Activated CD8-positive, alpha-beta memory T cell treated with anti-CD3 and anti-CD28 coated beads, Interleukin-2, amount 10 ng/mL, durations not matched to agents 7 days and 5 days (primary cell): ENCODE measurements at places on chromosomes 2 and 18. TPM values are rescaled to one million over a fixed set of nuclear protein-coding genes. Genes with fewer than 3 reads are reported as not detected.

DNA sequence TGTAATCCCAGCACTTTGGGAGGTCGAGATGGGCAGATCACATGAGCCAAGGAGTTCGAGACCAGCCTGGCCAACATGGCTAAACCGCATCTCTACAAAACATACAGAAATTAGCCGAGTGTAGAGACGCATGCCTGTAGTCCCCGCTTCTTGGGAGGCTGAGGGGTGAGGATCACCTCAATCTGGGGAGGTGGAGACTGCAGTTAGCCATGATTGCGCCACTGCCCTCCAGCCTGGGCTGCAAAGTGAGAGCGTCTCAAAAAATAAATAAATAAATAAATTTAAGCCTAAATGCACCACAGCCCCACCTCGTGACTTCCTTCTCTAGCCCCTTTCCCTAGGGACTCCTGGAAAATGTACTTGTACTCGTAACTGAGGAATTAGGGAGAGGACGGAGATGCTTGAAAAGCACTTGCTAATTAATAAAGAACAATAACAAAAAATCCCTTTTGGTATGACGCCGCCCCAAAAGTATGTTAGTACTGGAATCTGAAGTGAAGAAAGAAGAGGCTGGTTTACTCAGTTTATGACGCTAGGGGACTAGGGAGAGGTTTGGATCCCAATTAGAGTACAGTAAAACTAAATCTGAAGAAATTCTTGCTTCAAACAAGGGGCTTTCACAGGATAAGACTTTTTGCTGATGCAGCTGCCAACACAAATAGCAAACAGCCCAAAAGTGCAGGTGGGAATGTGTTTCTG, 887 bp upstream of the ZNF396 start:
- H3K27ac ChIP-seq, result no peak overlapping the region
- no peaks in the 10 kb centered on the region for H3K36me3 ChIP-seq
- peaks cover 18% of the 10 kb centered on the region for H3K27me3 ChIP-seq
- DNase-seq, result no peak

GRCh38 chr2:12754643-12755042, 37.9 kb downstream of the TRIB2 start:
- DNase-seq, result no peak
- no peak overlapping the region for H3K27ac ChIP-seq
- H3K4me3 ChIP-seq, result no peak overlapping the region
- H3K27me3 ChIP-seq, result peaks cover 3% of the 10 kb centered on the region
- H3K4me1 ChIP-seq, result no peaks in the 10 kb centered on the region

DNA sequence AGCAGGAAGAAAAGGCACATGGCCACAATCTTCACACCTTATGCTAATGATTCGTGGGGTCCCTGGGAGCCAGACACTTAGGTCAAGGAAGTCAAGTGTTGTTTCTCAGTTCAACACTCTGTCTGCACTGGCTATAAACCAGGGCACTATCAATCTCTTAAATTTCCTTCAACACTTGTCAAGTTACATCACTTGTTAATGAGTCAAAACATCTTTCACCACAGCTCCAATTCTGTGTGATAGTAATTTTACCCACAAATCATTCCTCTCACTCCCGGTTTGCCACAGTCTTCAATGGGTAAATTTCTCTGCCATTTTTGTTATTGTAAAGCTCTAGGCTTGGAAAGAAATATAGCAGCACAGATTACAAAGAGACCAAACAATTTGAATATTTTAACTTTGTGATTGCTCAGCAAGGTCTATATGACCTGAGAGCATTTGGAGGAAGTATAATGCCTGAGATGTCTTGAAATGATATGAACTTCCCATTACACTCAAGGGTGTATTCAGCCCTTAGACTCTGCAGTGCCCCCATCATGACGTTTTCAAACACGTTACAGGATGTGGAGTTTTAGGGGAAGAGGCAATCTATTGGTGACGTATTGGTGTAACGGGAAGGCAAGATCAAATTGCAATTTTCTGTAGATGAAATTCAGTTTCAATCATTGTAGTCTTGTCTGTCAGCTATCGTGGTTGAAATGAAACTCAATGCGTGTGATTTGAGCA, 78.7 kb downstream of the ICOS start:
- DNase-seq, result no peak
- H3K36me3 ChIP-seq, result peaks cover 13% of the 10 kb centered on the region
- H3K4me1 ChIP-seq, result peaks cover 32% of the 10 kb centered on the region
- H3K27me3 ChIP-seq, result peaks cover 3% of the 10 kb centered on the region
- peak overlapping the region; percentile 52 for H3K27ac ChIP-seq

DNA sequence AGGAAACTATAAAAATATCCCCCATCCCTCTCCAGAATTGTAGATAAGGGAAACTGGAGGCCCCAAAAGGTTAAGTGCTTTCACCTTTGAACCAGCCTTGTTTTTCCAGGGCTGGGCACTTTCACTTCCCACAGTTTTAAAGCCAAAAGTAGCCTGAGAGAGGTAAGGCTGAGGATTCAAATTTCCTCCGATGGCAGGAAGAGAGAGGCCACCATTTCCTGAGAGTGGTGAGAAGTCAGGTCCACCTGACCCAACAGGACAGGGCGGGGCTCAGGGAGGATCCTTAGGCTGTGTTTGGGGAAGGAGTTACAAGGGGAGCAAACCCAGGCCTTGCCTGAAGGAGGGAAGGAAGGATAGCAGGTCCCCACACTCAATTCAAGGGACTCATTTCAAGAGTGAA, 4.7 kb upstream of the TEX261 start:
- DNase-seq, result no peak
- no peaks in the 10 kb centered on the region for H3K27me3 ChIP-seq
- peaks cover 33% of the 10 kb centered on the region for H3K4me1 ChIP-seq
- peak overlapping the region; percentile 26 for H3K27ac ChIP-seq
- no peak overlapping the region for H3K4me3 ChIP-seq

- H3K27ac ChIP-seq, result no peak overlapping the region
- H3K4me1 ChIP-seq, result no peaks in the 10 kb centered on the region
- H3K27me3 ChIP-seq, result peaks cover 3% of the 10 kb centered on the region
- H3K4me3 ChIP-seq, result no peak overlapping the region
- no peaks in the 10 kb centered on the region for H3K36me3 ChIP-seq
Observed at GRCh38 chr2:240791221-240791800, 28.7 kb downstream of the KIF1A start.

Gene CROCC2
- total RNA-seq, result not detected

DNA sequence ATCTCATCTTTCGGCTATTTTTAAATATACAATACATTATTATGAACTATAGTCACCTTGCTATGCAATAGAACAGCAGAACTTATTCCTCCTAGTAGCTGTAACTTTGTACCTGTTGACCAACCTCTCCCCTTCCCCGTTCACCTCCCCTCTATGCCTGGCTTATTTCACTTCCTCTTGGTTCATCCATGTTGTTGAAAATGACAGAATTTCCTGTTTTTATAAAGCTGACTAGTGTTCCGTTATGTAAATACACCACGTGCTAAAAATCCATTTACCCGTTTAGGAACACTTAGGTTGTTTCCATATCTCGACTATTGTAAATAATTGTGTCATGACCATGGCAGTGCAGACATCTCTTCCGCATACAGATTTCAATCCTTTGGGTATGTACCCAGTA, 10.3 kb downstream of the ALPI start:
- no peak overlapping the region for H3K4me3 ChIP-seq
- no peak overlapping the region for H3K27ac ChIP-seq
- H3K4me1 ChIP-seq, result no peaks in the 10 kb centered on the region
- peaks cover 35% of the 10 kb centered on the region for H3K27me3 ChIP-seq
- no peak for DNase-seq
- H3K36me3 ChIP-seq, result no peaks in the 10 kb centered on the region

GRCh38 chr18:65725251-65726050, 25.4 kb upstream of the CDH7 start:
- no peak for DNase-seq
- no peak overlapping the region for H3K4me3 ChIP-seq
- no peak overlapping the region for H3K27ac ChIP-seq
- H3K27me3 ChIP-seq, result no peaks in the 10 kb centered on the region
- H3K36me3 ChIP-seq, result no peaks in the 10 kb centered on the region

Gene ANKRD62
- total RNA-seq, result not detected

GRCh38 chr2:192394605-192395004, 199.9 kb upstream of the TMEFF2 start:
- no peak overlapping the region for H3K27ac ChIP-seq
- no peak for DNase-seq
- no peaks in the 10 kb centered on the region for H3K27me3 ChIP-seq
- H3K4me1 ChIP-seq, result no peaks in the 10 kb centered on the region
- H3K36me3 ChIP-seq, result no peaks in the 10 kb centered on the region

DNA sequence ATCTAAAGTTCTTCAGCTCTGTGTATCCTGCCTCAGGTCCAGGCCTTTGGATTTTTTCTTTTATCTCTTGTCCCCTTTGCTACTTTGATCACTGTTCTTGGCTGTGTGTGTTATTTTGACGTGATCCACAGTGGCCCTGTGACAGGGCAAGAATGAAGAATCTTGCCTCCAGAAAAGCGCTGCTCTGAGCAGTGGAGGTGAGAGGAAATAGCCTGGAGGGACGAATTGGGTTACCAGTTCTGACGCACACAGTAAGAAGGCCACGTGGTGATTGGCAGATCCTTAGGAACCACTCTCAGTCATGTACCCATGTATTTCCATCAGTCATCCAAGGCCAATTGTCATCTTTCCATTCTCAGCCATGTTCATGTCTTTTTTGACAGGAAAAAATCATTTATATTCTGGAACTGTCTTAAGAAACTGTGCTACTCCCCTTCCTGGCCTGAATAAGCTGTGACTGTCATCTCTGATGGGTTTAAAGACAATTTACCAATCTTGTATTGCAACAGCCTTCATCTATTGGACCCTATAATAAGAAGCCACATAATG, 47.6 kb downstream of the MAPK4 start:
- DNase-seq, result no peak
- no peaks in the 10 kb centered on the region for H3K27me3 ChIP-seq
- H3K4me3 ChIP-seq, result no peak overlapping the region
- H3K27ac ChIP-seq, result no peak overlapping the region
- H3K4me1 ChIP-seq, result no peaks in the 10 kb centered on the region

Gene TNFRSF11A
- 9.7 TPM for total RNA-seq

DNA sequence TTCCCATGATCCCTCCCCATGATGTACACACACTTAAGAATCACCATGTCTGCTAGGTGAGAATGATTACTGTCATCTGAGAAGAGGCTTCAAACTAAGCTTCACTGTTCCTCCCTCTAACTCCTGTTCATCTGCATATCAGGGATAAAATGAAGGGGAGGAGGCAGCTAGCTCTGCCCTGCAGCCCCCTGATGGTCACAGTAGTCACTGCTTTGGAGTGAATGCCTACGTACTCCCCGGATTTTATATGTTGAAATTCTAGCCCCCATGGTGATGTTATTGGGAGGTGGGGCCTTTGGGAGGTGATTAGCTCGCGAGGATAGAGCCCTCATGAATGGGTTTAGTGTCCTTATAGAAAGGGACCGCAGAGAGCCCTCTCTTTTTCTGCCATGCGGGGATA, 156.4 kb downstream of the NCKAP5 start:
- no peaks in the 10 kb centered on the region for H3K4me1 ChIP-seq
- DNase-seq, result no peak
- H3K36me3 ChIP-seq, result no peaks in the 10 kb centered on the region
- no peaks in the 10 kb centered on the region for H3K27me3 ChIP-seq

GRCh38 chr2:96830044-96830562, 13.7 kb downstream of the ANKRD23 start:
- DNase-seq, result no peak
- peaks cover 25% of the 10 kb centered on the region for H3K36me3 ChIP-seq
- no peaks in the 10 kb centered on the region for H3K27me3 ChIP-seq
- H3K4me1 ChIP-seq, result no peaks in the 10 kb centered on the region
- no peak overlapping the region for H3K4me3 ChIP-seq
- peak overlapping the region; percentile 30 for H3K27ac ChIP-seq

Gene LINC00305
- total RNA-seq, result not detected
